ENCODE measurements at places on chromosomes 2 and 18. TPM values are rescaled to one million over a fixed set of nuclear protein-coding genes. Genes with fewer than 3 reads are reported as not detected.

The ZNF2 gene
- total RNA-seq = 2.1 TPM

The RND3 gene
- total RNA-seq = 115 TPM

The CHRND gene
- total RNA-seq = not detected

The RGPD6 gene
- total RNA-seq = 57.1 TPM

The SERTAD2 gene
- 19.9 TPM for total RNA-seq

The SPTBN1 gene
- 655 TPM for total RNA-seq

The GPR39 gene
- not detected for total RNA-seq

The SLC39A6 gene
- 59.0 TPM for total RNA-seq

The SYT4 gene
- not detected for total RNA-seq

The CDH19 gene
- total RNA-seq = 2.8 TPM

The ANKRD30BL gene
- total RNA-seq = not detected

The SERPINB11 gene
- not detected for total RNA-seq

The CCDC74A gene
- 3.0 TPM for total RNA-seq

The FOXD4L1 gene
- not detected for total RNA-seq

The FEV gene
- not detected for total RNA-seq

The FMNL2 gene
- 78.9 TPM for total RNA-seq

The PROKR1 gene
- total RNA-seq = 0.65 TPM

The PPIG gene
- 42.3 TPM for total RNA-seq

The SPDYA gene
- 3.3 TPM for total RNA-seq

The COL6A3 gene
- 844 TPM for total RNA-seq

The SNORC gene
- 0.57 TPM for total RNA-seq

The FBXO41 gene
- 4.9 TPM for total RNA-seq

The NGEF gene
- total RNA-seq = not detected

The TRIM43 gene
- not detected for total RNA-seq

The TDRD15 gene
- total RNA-seq = 0.34 TPM

The GRHL1 gene
- 1.9 TPM for total RNA-seq

The PDE6D gene
- total RNA-seq = 12.6 TPM

The AQP4 gene
- total RNA-seq = not detected

The CNDP1 gene
- not detected for total RNA-seq

The INPP5D gene
- 27.2 TPM for total RNA-seq

The SAG gene
- not detected for total RNA-seq

The DPYSL5 gene
- not detected for total RNA-seq

The SIX3 gene
- not detected for total RNA-seq

The PCBP1 gene
- 279 TPM for total RNA-seq

The ZBTB7C gene
- 1.0 TPM for total RNA-seq

The MTCL1 gene
- total RNA-seq = 2.2 TPM

The SERPINB13 gene
- total RNA-seq = not detected

The PIK3C3 gene
- total RNA-seq = 60.1 TPM

The TANC1 gene
- total RNA-seq = 64.8 TPM
